Stimulated activated CD4-positive, alpha-beta T cell treated with anti-CD3 and anti-CD28 coated beads, Interleukin-1b, Interleukin-23, amount 100 ng/mL, for 1 hour (primary cell): ENCODE measurements at places on chromosomes 12 and 14.

DNA sequence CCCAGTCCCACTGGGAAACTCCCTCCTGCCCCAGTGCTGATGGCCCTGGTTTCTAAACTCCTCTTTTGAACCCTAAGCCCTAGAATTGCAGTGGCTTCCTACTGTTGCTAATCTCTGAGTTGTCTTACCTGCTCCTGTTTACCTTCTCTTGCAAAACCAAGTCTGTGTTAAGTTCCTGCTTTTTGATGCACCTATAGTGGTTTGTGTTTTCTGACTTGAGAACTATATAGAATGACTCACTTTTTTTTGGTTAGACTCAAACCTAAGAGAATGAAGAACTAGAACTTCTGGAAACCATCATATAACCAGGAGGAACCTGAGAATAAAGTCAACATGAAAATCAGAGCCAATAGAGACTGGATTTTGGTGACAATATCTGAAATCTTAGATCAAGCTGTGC, 5.5 kb upstream of the GAS2L3 start:
- DNase-seq, result no peak

GRCh38 chr12:61993734-61994345, 266.4 kb upstream of the USP15 start:
- DNase-seq, result no peak

GRCh38 chr14:52312931-52313355, 1.2 kb upstream of the PTGER2 start:
- no peak for DNase-seq

DNA sequence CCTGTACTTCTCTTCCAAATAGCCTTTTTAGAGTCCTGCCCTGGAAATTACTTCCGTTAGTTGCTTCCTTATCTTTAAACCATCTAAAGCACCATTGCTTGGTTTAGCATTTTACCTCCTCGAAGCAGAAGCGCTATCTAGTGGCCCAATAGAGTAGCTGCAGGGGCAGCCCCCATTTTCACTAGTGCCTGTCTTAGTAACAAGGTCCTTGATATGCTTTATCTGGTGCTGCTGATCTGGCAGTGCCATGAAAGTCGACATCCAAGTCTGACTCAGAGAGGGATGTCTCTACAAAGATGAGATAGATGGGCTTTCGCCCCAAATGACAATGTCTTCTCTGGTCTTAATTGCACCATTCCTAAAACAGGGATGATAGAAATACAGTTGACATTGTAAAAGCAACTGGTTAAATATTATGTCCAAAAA, 25.0 kb upstream of the CIT start:
- DNase-seq, result peak; percentile 30

DNA sequence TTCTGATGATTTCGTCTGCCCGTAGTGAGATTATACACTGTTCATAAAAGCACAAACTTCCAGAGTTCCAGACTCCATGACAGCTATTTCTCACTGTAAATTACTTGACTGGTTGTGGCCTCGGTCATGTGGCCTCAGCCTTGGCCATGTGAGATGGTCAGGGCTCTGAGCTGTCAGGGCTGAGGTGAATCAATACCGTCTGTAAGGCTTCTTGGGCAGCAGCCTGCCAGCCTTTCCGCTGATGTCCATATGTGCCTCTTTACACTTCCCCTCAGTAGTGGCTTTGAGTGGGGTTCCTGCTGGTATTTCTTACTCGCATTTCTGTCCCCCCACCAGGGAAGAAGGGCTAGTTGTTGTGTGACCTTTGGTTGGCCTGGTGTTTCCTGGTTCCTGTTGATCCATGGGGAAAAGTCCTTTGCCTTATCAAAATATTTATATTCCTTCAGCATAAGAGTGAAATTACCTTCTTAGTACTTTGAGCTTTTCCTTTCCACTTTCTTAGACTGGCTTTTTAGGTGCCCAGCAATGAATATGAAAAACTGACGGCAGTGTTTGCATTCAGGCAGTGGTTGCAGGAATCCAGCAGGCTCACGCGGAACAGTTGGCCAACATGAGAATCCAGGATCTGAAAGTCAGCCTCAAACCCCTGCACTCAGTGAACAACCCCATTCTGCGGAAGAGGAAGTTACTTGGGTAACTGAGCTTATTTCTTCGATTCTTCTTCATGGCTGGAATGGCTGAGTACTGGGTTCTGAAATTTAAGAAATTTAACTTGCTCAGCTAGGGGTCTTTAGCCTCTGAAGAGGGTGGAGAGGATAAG, 46.1 kb downstream of the MAPKAPK5 start:
- DNase-seq, result no peak

DNA sequence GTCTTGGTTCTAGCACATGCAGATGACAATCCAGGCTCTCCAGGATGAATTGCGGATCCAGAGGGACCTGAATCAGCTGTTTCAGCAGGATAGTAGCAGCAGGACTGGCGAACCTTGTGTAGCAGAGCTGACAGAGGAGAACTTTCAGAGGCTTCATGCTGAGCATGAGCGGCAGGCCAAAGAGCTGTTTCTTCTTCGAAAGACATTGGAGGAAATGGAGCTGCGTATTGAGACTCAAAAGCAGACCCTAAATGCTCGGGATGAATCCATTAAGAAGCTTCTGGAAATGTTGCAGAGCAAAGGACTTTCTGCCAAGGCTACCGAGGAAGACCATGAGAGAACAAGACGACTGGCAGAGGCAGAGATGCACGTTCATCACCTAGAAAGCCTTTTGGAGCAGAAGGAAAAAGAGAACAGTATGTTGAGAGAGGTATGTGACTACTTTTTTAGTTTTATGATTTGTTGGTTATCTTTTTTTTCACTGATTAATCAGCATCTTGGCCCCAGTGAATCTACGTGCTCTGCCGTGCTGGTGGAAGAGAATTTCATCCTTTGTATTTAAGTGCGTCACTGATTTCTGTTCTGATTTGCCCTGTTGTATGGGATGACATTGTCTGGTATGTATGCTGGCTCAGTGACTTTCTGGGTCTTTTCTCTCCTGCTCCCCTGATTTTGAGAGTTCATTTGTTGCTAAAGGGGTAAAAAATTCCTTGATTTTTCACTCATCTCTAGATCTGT, 92.3 kb downstream of the ERC1 start:
- DNase-seq, result no peak

GRCh38 chr12:10364815-10365622, 24.8 kb downstream of the KLRK1 start:
- DNase-seq, result no peak

- no peak for DNase-seq
Observed at GRCh38 chr14:38442208-38442607, 186.3 kb upstream of the CLEC14A start.

GRCh38 chr12:87283111-87283510, 746.1 kb downstream of the C12orf50 start:
- DNase-seq, result no peak

DNA sequence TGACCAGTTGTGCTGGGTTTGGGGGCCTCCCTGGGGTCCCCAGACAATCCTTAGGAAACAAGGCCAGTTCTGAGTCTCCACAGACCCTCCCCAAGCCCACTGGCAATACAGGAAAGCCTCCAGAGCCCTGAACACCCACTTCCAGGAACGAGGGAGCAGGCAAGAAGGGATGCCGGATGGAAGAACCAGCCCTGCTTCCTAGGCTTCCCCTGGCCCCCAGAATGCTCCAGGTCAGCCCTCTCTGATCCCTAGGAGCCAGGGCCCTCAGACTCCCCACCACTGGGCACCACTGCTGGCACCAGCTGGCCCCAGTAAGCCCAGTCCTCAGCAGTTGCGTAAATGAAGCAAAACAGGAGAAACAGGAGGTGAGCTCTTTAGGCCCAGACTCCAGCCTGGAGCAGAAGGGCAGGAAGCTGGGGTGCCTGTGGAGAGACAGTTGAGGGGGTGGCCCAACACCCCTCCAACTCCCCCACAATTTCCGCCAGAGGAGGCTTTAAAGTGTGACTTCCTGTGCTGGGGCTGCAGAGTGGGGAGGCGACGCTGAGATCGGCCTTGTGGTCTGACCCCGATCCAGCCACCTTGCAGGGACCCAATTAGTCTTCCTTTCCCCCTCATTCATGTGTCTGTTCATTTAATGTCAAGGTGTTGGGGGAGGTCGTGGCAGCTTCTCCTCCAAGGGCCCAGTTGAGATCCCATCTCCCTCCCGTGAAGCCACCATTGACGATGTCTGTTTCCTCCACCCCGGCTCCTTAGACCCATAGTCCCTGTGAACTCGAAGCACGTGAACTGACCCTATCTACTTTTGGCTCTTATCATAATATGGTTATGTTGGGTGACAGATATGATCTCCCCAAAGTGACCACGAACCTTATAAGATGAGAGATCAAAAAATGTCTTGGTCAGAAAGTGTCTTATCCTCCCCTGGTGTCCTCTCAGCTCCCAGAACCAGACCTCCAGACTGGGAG, 4.7 kb downstream of the TNFRSF1A start:
- DNase-seq, result no peak

DNA sequence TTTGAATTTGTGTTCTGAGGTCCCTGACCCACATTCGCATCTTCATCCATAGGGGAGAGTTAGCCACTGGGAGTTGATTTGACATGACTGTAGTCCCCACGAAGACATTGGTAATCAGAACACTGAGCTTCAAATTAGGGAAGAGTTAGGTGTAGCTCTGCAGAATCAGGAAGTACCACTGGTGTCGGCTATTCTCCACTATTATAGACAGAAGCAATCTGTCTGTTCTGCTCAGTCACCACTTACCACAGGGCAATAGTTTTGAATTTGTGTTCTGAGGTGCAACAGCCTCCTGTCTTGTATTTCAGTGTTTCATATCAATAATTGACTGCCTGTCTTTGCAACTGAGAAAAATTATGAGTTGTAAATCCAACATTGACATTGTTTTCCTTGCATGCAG, 407.6 kb downstream of the LRFN5 start:
- no peak for DNase-seq

GRCh38 chr12:27828196-27828595, 48.2 kb upstream of the MANSC4 start:
- DNase-seq, result no peak

DNA sequence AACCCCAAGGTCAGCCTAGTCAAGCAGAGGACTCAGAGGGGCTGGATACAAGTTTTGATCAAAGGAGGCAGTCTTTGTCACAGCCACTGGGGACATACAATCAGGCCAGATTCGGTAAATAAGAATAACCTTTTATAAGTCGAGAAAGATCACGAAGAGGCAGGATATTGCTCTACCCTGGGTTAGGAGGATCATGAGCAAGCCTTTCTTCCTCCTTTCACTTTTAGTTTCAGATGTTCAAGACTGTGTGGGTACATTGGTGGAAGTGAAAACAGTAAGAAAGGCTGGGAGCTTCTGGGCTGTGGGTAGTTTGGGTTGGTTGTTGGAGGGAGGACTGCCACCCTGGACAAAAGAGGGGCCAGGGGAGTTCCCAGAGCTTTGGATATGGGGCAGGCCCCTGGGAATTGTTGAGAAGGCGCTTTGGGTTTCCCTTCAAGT, 127.7 kb downstream of the SNAPC1 start:
- no peak for DNase-seq

GRCh38 chr14:42420071-42420470, 813.4 kb downstream of the LRFN5 start:
- DNase-seq, result no peak

- DNase-seq, result no peak
Observed at GRCh38 chr14:68379510-68380328, 413.1 kb downstream of the ZFP36L1 start.

- no peak for DNase-seq
Observed at GRCh38 chr12:132582582-132583410, 27.6 kb downstream of the LRCOL1 start.

DNA sequence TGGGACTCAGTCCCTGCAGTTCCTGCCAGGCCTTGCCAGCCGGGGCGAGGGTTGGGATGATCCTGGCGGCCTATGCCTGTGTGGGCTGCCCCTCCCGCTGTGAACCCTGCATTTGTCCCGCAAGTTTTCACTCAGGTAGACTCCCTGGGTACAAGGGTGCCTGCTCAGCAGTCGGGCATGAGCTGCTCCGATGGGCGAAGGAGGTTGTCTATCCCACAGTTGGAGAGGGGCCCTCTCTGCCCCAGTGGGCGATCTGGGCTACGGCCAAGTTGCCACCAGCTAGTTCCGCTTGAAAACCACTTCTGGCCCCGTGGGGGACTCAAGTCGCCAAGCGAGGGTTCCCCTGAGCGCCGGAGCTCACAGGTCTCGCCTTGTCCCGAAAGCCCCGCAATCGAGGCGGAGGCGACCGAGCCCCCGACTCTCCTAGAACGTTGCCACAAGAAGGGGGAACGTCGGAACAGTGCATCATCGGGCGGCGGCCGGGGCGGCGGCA, 365 bp upstream of the TPI1 start:
- no peak for DNase-seq

- no peak for DNase-seq
Observed at GRCh38 chr12:82314406-82314892, 43.7 kb downstream of the CCDC59 start.

DNA sequence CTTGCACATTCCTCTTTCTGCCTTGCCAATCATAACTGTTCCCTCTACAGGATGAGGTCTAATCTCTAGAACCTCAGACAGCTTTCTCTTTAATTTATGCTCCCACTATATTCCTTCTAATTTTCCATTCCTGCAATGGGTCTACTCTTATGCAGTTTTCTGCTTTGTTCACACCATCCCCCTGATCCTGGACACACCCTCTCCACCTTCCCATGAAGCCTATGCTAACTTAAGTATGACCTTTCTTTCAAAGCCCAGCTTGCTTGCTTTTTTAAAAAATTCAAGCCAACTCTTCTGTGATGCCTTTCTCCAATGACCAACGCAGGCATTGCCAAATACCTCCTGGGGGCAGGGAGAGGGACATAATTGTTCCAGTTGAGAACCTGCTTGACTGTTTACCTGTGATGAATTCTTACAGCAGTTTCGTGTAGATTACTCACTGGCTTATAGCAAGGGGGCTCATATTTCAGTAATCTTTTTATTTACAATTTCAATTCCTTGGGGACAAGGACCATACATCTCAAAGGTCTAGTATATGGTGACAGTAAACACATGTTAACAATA, 7.8 kb downstream of the SLC38A1 start:
- no peak for DNase-seq

DNA sequence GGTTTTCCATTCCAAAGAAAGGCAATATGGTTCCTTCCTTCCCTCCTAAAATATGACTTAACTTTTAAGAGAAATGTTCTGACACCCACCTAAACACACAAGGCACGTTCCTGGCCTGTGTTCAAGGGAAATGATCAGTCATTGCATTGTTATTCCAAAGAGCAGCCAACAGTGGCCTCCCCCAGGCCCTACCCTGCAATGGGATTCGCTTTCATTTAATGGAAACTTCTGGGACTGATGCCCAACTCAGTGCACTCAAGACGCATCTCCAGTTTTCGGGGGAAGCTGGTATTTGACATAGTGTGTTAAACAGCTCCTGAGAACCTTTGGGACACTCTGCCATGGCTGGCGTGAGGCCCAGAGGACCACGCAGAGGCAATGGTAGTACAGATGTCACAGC, 65.9 kb downstream of the DDX51 start:
- no peak for DNase-seq

DNA sequence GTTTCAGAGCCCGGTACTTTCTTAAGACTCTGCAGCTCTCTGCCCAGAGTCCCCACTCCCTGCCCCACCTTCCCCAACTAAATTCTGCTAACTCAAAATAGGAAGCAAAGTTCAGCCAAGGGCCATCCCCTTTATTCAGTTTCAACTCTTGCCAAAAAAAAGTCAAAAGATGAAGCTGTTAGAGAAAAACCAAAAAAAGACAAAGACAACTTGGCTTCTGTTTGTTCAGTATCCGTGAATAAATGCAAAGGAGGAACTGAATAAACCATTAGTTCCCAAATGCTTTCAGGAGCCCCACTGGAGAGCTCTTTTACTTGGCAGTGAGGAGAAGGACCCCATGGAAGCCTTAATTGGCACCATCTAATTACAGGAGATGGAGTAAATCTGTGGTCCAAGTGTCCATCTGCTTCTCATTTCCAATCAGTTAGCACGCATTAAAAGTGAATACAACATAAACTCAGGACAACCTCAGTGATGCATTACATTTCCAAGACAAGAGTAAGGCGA, 155.4 kb upstream of the GZMB start:
- DNase-seq, result no peak
